ENCODE measurements at places on chromosomes 13 and 19. TPM values are rescaled to one million over a fixed set of nuclear protein-coding genes. Genes with fewer than 3 reads are reported as not detected.

Gene ZNF681
- 0.28 TPM for total RNA-seq

Gene SLC1A5
- 255 TPM for total RNA-seq

Gene EFNB2
- total RNA-seq = 0.46 TPM

Gene UBE2L5
- 0.09 TPM for total RNA-seq

Gene MARK4
- total RNA-seq = 11.9 TPM

Gene NLRP9
- not detected for total RNA-seq

Gene SPC24
- 14.8 TPM for total RNA-seq

Gene HIF3A
- 0.14 TPM for total RNA-seq

Gene OR4F17
- under 0.01 TPM for total RNA-seq

Gene PGLYRP1
- not detected for total RNA-seq

Gene SRRM5
- not detected for total RNA-seq

Gene PSG6
- not detected for total RNA-seq

Gene MYO16
- total RNA-seq = not detected

Gene FPR3
- total RNA-seq = under 0.01 TPM

Gene CDK8
- 16.6 TPM for total RNA-seq

Gene LIM2
- total RNA-seq = not detected

Gene TPTE2
- total RNA-seq = not detected

Gene MBD3L2
- not detected for total RNA-seq

Gene PSENEN
- 14.0 TPM for total RNA-seq

Gene ZNF888
- 3.7 TPM for total RNA-seq

Gene DHRS12
- total RNA-seq = 4.3 TPM

Gene CLEC4M
- not detected for total RNA-seq

Gene TEX30
- total RNA-seq = 8.6 TPM

Gene FUT6
- total RNA-seq = not detected

Gene ACP7
- 0.09 TPM for total RNA-seq

Gene POSTN
- total RNA-seq = 396 TPM

Gene CD209
- total RNA-seq = not detected

Gene IGFL3
- not detected for total RNA-seq

Gene ZNF208
- total RNA-seq = 0.85 TPM

Gene NXNL1
- total RNA-seq = not detected

Gene TBC1D4
- 12.3 TPM for total RNA-seq

Gene SMARCA4
- 35.0 TPM for total RNA-seq

Gene ISYNA1
- total RNA-seq = 23.0 TPM

Gene HSPBP1
- total RNA-seq = 19.1 TPM

Gene ZNF582
- 2.0 TPM for total RNA-seq

Gene ITGBL1
- total RNA-seq = 285 TPM

Gene FAM216B
- 0.09 TPM for total RNA-seq

Gene ARID3A
- total RNA-seq = 16.9 TPM

Gene MAMSTR
- 0.28 TPM for total RNA-seq

Gene ZNF491
- total RNA-seq = 3.0 TPM

Data from smooth muscle cell of bladder (primary cell).